ENCODE measurements at places on chromosomes 5 and 9.

DNA sequence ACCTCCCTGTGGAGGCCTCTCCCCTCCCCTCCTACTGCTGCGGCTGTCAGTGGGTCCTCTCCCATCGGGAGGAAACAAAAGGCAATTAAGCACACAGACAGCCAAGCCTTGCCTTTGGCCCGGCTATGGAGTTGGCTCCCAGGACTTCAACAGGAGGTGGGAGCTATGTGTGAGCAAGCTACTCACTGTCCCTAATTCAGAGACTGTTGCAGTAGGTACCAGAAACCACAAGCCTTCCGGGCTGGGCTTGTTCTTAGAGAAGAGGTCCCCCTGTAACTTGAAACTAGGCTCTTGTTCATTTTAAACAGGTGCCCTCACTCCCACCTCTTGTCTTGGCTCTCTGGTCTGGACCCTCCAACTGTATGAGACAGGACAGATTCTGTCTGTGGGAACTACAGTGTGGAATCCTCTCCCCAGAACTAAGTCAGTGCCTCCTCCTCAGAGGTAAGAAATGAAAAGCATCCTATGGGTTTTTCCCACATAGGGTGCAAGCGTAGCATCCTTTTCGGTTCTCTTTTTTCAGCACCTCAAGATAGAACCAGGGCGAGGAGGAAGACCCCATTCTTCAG, 561.1 kb downstream of the EBF1 start:
- DNase-seq: no peak

GRCh38 chr5:36854402-36855140, 22.0 kb upstream of the NIPBL start:
- no peak for DNase-seq

DNA sequence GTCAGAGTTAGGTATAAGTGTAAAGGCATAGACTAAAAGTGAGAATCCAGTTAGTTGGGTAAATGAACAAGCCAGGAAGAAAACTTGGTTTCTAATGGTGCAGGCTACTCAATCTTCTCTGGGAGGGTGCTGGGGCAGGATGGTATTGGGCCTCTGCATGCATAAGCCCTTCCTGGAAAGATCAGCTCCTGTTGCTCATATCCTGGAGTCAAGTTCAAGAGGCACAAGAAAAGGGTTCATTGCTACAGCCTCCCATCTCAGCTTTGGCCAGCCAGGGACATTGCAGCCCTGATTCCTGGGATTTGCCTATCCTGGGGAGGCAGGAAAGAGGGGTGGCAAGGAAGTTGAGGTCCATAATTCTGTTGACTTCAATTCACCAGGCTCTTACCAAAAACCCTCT, 40.7 kb upstream of the ATP6V1G1 start:
- DNase-seq: no peak

GRCh38 chr9:122642226-122642625, 15.2 kb downstream of the OR1B1 start:
- DNase-seq: no peak

DNA sequence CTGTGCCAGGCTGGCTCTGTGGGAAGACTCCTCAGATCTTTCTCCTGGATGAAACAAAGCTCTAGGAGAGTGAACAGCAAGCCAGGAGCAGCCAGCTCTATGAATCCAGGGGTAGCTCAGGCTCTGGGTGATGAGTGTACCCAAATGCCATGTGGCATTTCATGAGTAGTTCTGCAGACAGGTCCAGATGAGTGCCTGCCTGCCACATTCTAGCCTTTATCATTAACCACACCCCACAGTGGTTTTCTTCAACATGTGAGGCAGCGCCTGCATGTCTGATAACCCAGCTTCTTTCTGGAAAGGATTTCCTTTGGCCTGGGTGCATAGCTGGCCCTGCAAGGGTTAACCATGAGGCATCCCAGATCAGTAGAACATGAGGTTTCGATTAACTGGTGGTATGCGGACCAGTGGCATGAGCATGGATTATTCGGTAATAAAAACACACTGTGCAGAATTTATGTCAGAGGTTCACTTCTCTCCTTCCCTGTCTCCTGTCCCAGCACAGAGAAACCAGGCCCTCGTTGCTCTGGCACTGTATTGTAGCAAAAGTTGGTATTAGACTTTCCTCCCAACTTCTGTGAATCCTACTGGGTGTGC, 381.9 kb upstream of the ZNF462 start:
- no peak for DNase-seq

- no peak for DNase-seq
Measured at GRCh38 chr9:134411440-134412297, 85.4 kb downstream of the RXRA start.

DNA sequence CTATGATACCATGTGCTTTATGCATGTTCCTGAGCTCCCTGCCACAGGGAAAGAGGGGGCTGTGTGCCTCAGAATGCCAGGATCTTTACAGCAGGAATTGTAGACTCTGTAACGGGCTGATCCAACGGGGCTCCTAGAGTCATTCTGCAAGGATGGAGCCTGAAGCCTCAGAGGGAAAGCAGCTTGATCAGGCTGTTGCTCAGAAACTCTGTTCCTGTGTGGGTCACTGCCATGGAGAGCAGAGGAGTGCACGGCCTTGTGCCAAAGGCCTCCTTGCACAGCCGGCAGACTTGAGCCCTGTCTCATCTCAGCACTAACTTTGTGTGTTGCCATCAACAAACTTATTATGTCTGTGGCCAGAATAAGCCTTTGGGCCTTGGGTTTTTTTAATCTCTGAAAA, 51.8 kb downstream of the AMBP start:
- DNase-seq: no peak

GRCh38 chr5:104815212-104815611, 1252.6 kb upstream of the NUDT12 start:
- no peak for DNase-seq

- no peak for DNase-seq
Measured at GRCh38 chr9:76438841-76439588, 20.0 kb upstream of the GCNT1 start.

DNA sequence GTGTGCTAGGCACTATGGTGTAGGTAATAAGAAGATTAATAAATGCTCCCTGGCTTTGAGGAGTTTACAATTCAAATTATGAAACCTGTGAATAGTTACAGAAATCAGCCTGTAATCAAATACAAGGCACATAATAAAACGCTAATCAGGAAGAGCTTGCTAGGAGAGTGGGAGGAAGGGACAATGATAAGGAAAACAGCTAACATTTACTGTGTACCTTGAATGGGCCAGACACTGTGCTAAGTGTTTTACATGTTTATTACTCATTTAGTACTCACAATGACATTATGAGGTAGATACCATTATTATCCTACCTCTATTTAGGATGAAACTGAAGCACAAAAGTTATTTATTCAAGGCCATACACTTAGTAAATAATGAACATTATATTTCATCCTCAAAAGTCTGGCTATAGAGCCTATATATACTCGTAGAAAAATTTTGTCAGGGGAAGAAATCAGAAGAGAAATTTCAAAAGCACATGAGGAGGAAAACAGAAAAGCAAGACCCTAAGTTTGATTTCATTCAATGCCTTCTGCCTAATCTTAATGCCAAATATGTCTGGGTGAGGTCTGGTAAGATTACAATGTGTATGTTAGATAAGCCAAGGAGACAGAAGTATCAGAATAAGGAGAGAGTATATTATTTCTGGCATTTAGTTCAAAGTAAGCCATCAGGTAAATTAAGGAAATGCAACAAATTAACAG, 35.9 kb downstream of the AFF4 start:
- DNase-seq: no peak

DNA sequence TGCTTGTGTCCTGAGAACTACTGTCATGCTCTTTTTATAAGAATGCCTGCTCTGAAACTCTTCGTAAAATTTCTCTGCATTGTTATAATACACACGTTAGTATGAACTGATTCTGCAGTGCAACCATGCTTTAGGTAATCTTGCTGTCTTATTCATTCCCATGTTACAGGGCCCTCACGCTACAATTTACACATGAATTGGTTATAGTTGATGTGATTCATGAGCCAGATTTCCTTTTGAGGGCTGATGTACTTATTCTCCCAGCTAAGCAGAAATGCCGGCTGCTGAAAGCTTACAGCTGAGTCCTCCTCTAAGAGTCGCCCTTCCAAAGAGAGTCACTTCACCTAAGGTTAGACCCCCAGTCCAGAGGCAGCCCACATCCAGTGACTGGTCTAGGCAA, 233.5 kb upstream of the PCSK5 start:
- DNase-seq: no peak

- no peak for DNase-seq
Measured at GRCh38 chr5:34655354-34655991, 655 bp upstream of the RAI14 start.

Measured in CD4-positive, alpha-beta T cell treated with Interleukin-4 for 1 hour (primary cell).